ENCODE measurements at places on chromosomes 1 and 21.
A peak's percentile ranks its signal among the peaks of the same experiment; 100 is the strongest.

DNA sequence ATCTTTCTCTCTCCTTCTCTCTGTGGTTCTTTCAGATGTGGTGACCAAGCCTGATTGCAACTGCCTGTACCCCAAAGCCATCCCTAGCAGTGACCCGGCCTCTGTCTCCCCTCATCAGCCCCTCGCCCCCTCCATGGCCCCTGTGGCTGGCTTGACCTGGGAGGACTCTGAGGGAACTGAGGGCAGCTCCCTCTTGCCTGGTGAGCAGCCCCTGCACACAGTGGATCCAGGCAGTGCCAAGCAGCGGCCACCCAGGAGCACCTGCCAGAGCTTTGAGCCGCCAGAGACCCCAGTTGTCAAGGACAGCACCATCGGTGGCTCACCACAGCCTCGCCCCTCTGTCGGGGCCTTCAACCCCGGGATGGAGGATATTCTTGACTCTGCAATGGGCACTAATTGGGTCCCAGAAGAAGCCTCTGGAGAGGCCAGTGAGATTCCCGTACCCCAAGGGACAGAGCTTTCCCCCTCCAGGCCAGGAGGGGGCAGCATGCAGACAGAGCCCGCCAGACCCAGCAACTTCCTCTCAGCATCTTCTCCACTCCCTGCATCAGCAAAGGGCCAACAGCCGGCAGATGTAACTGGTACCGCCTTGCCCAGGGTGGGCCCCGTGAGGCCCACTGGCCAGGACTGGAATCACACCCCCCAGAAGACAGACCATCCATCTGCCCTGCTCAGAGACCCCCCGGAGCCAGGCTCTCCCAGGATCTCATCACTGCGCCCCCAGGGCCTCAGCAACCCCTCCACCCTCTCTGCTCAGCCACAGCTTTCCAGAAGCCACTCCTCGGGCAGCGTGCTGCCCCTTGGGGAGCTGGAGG lies 12.7 kb downstream of the CSF1 start:
- DNase-seq: no peak

- DNase-seq: no peak
These were observed 1.4 kb downstream of the NCF2 start for GRCh38 chr1:183588827-183589226.

DNA sequence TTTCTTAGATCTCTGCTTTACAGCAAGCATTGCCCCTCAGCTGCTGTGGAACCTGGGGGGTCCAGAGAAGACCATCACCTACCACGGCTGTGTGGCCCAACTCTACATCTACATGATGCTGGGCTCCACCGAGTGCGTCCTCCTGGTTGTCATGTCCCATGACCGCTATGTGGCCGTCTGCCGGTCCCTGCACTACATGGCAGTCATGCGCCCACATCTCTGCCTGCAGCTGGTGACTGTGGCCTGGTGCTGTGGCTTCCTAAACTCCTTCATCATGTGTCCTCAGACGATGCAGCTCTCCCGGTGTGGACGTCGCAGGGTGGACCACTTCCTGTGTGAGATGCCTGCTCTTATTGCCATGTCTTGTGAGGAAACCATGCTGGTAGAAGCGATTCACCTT lies 33.4 kb upstream of the OR2B11 start:
- DNase-seq: no peak

DNA sequence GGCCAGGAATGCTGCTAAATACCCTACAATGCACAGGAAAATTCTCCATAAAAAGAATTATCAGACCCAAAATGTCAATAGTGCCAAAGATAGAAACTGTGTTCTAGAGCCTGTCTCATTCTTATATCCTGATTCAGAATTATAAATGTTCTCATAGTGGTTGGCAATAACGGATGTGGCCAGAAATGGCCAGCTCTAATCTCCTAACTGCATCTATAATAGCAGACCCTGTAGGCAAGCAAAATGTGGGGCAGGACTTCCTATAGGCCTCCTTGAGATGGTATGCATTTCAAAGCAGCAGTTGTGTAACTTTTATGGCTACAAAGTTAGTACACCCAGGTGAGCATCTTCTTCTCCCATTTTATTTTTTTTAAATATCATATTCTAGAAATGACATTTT lies 95.9 kb upstream of the SGIP1 start:
- DNase-seq: no peak

GRCh38 chr1:217379336-217379735 lies 251.6 kb downstream of the GPATCH2 start:
- DNase-seq: no peak

DNA sequence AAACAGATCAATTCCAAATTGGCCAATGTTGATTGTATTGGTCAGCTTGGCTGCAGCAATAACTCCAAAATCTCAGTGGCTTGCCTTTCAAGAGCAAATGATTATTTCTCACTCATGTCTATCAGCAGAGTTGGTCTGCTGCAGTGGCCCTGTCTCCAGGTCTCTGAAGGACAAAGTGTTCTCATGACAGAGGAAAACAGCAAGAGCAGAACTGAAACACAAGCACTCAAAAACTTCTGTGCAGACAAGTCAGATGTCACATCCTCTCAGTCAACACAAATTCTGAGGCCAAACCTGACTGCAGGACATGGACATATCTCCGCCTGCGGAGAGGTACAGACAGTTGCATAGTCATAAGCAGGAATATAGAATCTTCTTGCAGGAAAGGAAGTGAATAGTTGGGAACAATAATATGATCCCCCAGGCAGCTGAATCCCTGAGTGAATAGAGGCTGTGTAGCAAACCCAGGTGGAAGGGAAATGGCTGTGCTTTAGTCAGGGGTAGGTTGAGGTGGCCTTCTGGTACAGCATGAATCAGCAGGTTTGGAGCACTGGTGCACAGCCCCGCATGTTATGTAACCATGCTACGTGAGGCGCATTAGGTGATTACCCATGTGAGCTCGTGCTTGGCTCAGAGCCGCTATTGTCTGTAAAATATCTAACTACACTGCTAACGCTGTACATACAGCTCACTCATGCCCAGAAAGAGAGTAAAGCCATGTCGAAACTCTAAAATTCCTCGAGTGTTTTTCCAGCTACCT lies 17.1 kb upstream of the UBE2U start:
- no peak for DNase-seq

DNA sequence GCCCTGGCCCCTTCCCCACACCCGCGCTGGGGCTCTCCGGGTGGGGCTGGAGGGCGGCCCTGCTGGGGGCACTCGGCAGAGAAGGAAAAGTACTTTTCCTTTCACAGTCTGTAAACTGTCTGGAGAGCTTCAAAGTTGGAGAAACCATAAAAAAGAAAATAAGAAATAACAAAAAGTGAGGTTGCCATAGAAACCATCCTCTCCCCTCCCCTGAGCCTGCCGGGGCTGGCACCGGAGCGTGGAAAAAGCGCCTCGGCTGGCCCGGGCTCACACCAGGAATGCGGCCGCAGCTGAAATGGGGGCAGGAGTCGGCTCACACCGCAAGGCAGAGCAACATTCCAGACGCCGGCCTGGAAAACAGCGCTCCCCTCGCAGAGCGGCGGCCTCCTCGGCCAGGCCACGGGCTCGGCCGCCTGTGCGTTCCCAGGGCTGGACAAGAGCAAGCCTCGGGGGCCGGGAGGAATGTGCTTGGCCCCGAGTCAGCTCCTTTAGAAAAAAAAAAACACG lies 69.2 kb downstream of the MORN1 start:
- no peak for DNase-seq

DNA sequence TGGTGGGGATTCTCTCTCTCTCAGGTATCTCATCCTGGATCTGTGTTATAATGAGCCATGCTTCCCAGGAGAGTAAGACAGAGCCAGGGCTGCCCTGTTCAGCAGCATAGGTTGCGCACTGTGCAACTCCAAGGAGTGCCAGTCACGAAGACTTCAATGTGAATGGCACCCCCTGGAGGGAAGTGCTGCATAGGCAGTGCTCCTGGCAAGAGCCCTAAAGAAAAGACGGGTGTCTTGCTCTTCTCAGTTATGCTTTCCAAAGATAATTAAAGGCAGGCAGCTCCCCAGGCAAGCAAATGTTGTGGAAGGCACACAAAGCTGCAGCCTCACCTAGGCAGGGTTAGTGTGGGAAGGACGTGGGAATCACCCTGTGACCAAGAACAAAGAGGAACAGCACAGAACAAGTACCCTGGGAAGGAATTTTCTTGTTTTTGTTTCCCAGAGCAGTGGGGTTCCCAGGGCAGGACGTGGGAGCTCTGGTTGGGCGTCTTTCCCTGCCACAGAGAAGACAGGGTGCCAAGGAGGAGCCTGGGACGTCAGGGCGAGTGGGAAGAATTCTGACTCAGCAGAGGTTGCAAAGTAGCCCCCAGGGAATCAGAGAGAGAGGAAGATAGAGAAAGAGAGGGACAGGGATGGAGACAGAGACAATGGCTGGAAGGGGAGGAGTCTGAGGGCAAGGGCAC lies 120.9 kb downstream of the KCNN3 start:
- DNase-seq: no peak

GRCh38 chr1:232788235-232788872 lies 16.9 kb upstream of the MAP10 start:
- DNase-seq: peak; percentile 32

GRCh38 chr21:39673736-39674135 lies 61.0 kb downstream of the B3GALT5 start:
- no peak for DNase-seq

- no peak for DNase-seq
These were observed 146.9 kb downstream of the MIS18A start for GRCh38 chr21:32131960-32132359.

Data from DMS79 (cell line).